Stimulated activated CD8-positive, alpha-beta memory T cell treated with anti-CD3 and anti-CD28 coated beads, Interleukin-2, amount 100 ng/mL, for 1 hour (primary cell): ENCODE measurements at places on chromosomes 11 and 22.

- DNase-seq: no peak
These were observed 53.8 kb downstream of the TRIOBP start for GRCh38 chr22:37750596-37751162.

GRCh38 chr11:28123151-28123581 lies 15.0 kb downstream of the METTL15 start:
- no peak for DNase-seq

DNA sequence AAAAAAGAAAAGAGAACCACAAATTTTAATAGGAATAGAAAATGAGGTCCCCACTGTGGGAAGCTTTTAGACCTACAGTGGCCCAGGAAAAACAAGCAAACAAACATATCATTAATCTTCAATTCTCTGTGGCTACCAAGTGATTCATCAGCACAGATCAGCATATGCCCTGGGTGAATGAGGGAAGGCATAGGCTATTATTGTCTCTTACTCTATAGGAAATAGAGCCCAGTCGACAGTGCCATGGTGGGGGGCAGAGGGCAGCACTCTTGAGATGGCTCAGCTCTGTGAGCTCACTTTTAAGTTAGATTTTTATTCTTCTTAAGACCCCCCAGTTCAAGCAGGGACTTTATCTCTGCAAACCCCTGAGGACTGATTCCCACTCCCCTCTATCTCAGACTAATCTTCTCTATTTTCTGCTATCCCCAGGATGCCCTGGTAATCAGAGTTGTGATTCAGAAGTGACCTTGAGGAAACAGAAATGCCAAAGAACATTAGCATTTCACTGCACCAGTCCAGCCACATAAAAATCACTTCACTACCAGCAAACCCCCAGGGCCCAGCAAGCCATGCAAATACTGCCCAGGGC lies 9.5 kb upstream of the FEZ1 start:
- DNase-seq: no peak

- no peak for DNase-seq
These were observed 95.2 kb downstream of the DSCAML1 start for GRCh38 chr11:117701781-117702180.

GRCh38 chr11:99268886-99269285 lies 248.1 kb downstream of the CNTN5 start:
- no peak for DNase-seq

- DNase-seq: no peak
These were observed 17.1 kb downstream of the MIAT start for GRCh38 chr22:26674211-26675190.

DNA sequence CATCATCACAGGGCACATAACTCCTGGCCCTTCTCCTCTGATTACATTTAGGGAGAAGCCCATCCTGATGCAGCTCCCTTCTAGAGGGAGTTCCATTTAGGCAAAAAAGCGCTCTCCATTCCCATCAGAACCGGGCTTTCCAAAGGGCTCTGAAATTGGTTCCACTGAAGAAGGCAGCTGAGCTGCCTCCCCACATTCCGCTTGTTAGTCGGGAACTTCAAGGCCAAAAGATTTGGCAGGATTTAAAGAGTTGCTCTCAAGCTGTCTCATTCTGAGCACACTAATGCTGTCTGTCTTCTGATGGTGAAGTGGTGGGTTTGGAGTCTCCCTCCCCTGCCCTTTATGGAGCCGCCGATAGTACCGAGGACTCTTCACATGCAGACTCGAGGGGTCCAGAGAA lies 26.6 kb upstream of the CABP7 start:
- no peak for DNase-seq

GRCh38 chr11:8038811-8039529 lies 42.0 kb upstream of the TUB start:
- no peak for DNase-seq

- no peak for DNase-seq
These were observed 227.6 kb upstream of the CARD18 start for GRCh38 chr11:105367129-105367528.

DNA sequence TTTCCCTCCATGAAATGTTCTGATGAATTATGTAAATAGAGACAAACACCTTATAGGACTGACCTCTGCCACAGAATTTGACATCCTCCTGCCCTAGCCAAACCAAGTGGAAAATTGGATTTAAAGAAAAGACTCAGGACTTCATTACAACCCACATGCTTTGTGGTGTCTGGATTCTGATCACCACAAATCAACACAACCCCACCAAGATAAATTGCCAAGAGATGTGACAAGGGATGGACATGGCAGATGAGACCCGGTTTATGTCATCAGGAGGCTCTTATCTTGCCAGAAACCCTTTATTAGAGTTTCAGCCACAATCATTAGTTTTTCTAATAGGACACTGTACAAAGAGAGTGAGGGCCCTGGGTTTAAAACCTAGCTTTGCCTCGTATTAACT lies 57.9 kb upstream of the SLC6A5 start:
- DNase-seq: no peak

DNA sequence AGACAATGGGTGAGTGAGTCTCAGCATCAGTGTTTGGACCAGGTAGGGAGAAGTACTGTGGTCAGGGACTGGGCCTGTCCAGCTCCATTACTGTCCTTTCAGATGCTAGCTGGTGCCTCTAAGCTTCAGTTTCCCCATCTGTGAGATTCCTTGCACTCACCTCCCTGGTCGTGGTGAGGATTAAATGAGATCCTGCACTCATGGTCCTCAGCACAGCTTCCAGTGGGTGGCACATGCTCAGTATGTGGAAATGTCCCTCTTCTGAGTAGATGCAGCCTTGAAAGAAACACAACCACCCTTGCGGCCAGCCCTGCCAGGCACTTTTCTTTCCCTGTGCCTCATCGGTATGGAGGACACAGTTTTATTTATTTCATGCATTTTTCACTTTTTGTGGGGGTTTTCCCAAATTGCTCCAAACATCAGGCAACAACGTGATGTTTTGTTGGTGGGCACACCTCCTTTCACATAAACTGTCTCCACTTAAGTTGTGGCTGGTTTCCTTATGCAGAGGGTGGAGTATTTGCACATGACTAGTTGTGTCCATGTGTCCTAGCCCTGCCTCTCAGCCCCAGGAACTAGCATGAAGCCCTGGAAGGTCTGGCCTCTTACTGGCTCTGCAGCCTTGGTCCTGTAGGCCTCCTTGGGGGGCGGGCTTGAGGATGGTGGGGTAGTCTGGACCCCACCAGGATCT lies 1.1 kb downstream of the LZTR1 start:
- no peak for DNase-seq

DNA sequence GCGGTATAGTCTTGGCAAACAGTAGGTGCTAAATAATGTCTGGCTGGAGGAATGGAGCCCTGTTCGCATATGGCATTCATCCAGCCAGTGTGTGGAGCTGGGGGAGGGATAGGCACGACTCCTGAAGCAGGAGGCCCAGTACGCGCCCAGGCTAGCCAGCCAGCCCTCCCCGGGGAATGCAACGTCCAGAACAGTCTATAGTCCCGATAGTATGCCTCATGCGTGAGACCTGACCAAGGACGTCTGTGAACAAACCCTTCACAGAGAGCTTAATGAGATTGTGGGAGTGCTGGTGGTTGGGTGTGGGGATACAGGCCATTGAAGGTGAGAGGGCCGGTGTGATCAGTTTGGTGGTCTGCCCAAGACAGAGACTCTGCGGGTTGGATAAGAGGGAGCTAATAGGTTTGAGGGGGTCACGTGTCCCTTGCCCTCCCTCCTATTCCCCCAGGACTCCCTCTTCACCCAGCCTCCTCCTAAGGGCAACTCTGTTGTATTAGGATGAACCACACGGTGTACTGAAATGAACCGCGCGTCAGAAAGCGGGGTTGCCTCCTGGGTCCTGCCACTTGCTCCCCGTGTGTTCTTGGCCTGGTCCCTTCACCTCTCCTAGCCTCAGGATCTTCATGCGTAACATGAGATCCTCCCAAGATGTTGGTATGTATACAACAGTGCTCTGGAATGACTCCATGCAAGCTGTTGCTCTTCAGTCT lies 987 bp upstream of the GRIK4 start:
- no peak for DNase-seq

GRCh38 chr11:75592715-75593114 lies 30.7 kb downstream of the SERPINH1 start:
- no peak for DNase-seq

- no peak for DNase-seq
These were observed 355.9 kb upstream of the RAG2 start for GRCh38 chr11:36953976-36954375.

DNA sequence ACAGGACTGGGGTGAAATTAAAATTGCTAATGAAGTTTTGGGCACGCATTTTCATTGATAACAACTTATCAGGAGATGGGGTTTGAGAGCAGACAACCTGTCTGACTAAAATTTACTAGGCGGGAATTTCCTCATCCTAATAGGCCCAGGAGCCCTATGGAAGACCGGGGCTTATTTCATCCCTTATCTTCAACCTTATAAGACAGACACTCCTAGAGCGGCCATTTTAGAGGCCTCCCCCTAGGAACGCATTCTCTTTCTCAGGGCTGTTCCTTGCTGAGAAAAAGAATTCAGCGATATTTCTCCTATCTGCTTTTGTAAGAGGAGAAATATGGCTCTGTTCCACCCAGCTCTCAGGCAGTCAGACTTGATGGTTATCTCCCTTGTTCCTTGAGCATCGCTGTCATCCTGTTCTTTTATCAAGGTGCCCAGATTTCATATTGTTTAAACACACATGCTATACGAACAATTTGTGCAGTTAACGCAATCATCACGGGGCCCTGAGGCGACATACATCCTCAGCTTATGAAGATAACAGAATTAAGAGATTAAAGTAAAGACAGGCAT lies 39.3 kb upstream of the ZC3H12C start:
- DNase-seq: no peak

- DNase-seq: no peak
These were observed 20.1 kb upstream of the NCAM1 start for GRCh38 chr11:112941104-112941503.

DNA sequence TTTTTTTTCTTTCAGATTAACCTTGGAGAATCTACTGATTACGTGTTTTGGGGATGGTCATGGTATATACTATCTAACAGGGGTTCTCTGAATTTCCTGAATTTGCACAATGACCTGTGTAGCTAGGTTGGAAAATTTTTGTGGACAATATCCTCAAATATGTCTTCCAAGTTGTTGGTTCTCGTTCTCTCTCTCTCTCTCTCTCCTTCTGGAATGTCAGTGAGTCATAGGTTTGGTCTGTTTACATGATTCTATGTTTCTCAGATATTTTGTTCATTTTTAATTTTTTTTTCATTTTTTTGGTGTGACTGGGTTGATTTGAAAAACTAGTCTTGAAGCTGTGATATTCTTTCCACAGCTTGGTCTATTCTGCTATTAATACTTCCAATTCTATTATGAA lies 604.0 kb upstream of the ANO3 start:
- no peak for DNase-seq

DNA sequence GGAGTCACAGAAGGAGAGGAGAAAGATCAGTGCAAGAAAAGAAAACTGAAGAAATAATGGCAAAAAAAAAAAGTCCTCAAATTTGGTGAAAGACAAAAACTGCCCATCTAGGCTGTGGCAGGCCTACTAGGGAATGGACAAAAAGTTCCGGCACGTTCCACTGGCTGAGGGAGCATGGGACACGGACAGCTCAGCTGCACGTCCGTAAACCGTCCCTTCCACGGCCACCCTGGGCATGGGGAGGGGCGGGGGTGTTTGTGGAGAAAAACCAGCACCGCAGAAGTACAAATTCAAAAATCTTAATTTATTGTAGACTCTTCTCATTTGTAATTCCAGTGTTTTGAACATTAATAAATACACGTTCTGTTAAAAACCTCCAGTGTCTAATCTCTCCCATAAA lies 25.4 kb downstream of the TRMU start:
- DNase-seq: no peak

GRCh38 chr22:36930041-36930935 lies 16.9 kb downstream of the CSF2RB start:
- no peak for DNase-seq

- DNase-seq: no peak
These were observed 61.9 kb downstream of the NRXN2 start for GRCh38 chr11:64661146-64661545.

DNA sequence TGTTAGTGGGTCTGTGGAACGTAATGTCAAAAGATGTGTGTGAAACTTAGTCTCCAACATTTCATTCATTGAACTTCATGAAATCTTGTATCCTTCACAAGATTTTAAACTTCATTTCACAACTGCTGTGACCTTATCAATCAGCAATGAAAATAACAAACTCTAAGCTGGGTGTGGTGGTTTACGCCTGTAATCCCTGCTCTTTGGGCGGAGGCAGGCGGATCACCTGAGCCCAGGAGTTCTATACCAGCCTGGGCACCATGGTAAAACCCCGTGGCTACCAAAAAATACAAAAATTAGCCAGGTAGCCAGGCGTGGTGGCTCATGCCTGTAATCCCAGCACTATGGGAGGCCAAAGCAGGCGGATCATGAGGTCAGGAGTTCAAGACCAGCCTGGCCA lies 5.1 kb downstream of the CHKA start:
- DNase-seq: no peak

- DNase-seq: no peak
These were observed 340.7 kb downstream of the LARGE1 start for GRCh38 chr22:33579448-33580093.

DNA sequence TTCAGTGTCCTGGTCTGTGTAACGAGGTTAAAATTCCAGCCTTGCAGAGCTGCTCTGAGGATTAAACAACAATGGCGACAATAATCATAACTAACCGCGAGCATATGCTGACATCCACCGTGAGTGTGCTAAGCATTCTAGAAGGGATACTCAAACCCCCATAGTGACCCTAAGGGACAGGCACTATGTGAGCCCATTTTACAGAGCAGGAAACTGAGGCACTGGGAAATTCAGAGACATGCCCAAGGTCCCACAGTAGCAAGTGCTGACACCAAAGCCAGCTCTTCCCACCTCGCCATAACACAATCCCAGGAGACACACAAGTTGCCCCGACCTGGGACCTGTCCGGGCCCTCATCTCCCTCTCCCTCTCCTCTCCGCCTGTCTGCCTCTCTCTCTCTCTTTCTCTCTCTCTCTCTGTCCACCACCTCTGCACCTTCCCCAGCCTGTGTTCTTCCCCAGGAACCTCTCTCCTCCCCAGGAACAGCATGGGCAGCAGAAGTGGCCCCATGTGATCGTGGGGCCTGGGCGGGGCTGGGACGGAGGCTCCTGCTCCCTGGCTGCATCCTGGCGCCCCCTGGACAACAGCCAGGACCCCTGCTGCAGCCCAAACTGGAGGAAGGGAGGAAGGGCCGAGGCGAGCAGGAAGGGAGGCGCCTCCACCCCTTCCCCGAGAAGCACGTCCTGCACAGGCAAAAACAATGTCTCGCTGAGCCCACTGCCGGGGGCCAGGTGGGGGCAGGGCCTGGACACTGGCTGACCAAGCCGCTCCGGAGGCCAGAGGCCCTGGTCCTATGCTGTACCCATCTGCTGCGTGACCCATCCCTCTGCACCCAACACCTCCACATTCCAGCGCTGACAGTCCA lies 14.8 kb upstream of the MFNG start:
- no peak for DNase-seq

GRCh38 chr11:25048632-25049031 lies 551.8 kb downstream of the LUZP2 start:
- no peak for DNase-seq

- DNase-seq: no peak
These were observed 29.3 kb downstream of the RPUSD4 start for GRCh38 chr11:126181939-126182730.

- DNase-seq: no peak
These were observed 23.1 kb upstream of the ATXN10 start for GRCh38 chr22:45648301-45649117.
